ENCODE measurements at places on chromosomes 12 and 14.

- no peak for DNase-seq
Measured at GRCh38 chr12:77407931-77408330, 342.6 kb upstream of the E2F7 start.

GRCh38 chr12:5257763-5258495 lies 174.0 kb upstream of the NTF3 start:
- no peak for DNase-seq

- DNase-seq: no peak
Measured at GRCh38 chr12:51346581-51346980, at the start of gene CELA1. CELA1 (minus strand) TSS chr12:51346679; CDS start chr12:51346638, 41 bp downstream.

DNA sequence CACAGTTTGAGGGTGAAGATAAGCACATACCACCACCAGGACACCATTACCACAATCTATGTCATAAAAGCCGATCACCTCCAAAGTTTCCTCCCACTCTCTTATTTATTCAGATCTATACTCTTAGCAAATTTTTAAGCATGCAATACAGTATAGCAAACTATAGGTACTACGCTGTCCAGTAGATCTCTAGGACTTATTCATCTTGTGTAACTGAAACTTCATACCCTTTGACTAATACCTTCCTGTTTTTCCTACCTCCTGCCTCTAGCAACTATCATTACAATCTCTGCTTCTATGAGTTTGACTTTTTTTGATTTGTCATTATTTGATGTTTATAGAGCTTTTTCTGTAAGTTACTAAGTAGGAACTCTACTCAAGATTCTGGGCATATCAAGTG lies 84.5 kb upstream of the MANSC4 start:
- DNase-seq: no peak

GRCh38 chr12:662566-663292 lies 516 bp downstream of the NINJ2 start:
- peak; percentile 20 for DNase-seq

GRCh38 chr14:63454863-63455622 lies 88.1 kb downstream of the PPP2R5E start:
- peak; percentile 29 for DNase-seq

DNA sequence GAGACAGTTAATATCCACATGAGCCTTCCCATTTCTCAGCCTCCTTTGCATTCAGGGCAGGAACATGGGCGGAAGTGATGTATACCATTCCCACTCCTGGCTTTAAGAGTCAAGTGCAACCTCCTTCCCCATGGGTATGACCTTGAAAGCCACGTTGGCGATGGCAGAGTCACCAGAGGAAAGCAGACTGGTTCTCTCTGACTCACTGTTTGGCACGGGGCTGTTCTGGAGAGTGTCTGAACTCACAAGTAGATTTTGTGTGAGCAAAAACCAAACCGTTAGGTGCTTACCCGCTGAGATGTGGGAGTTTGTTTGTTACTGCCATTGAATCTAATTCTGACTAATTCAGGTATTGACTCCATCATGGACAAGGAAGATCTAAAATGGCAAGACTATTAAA lies 36.7 kb upstream of the PZP start:
- no peak for DNase-seq

DNA sequence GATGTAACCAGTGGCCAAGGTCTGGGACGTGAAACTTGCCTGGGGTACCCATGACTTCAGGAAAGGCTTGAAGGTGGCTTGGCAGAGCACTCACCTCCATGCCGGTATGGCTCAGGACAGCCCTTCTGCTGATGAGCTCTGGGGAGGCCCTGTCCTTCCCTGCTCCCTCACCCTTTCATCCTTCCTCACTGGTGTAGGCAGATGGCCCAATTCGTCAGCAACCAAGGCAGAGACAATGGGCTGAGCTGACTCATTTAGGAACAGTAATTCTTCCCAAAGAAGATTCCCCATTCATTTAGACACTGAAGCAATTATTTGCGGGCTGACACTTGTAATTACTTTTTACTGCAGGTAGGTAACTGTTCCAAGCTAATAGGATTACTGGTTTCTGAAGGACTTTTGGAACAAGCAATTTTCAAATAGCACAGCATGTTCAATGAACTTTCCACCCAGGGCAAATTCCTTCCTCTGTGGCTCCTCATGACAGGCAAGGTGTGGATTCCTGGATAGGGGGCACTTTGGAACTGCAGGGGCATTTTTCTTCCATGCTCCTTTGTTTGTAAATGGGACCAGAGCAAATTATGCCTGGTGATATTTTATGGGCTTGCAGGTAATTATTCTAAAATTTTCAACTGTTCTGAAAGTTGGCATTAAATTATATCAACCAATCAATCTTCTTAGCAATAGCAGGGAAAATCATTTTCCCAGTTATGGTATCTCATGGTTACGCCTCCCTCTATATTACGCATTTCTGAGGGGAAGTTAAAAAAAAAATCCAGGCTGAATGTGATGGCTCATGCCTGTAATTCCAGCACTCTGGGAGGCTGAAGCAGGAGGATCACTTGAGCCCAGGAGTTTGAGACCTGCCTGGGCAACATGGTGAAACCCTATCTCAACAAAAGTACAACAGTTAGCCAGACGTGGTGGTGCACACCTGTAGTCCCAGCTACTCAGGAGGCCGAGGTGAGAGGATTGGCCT lies 24.1 kb upstream of the NRDE2 start:
- DNase-seq: no peak

DNA sequence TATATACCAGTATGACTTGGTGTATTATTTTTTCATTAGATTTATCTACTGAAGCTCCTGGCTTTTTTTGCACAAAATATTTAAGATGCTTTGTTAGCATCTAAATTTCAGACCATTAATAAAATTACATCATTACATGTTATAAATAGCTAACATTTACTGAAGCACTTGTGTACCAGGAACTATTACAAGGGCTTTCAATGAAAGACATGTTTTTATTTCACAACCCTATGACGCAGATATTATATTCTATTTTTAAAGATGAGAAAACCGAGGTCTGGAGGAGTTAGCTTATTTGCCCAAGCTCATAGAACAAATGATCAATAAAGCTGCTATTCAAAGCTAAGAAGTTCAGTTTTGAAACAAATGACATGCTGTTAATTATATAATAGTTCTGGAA lies 420.4 kb upstream of the DCN start:
- no peak for DNase-seq

DNA sequence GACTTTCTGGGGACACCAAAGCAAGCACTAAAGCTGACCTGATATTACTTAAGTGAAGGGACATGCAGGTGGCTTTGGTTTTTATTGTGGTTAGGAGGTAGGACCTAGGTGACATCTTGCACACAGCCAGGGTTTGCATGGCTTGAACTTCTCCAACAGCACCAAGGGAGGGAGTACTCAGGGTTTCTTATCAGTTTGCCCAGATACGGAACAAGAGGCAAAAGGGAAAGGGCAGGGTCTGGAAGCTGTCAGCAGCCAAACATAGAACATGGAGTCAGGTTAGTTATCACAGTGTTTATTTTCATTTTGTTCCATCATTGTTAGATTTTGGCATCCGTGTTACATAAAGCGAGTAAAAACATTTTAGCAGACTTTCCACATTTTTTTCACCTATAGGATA lies 186.3 kb upstream of the CLEC14A start:
- no peak for DNase-seq
